Body of pancreas (tissue), 4 donors: ENCODE measurements at places on chromosomes 4 and X.

DNA sequence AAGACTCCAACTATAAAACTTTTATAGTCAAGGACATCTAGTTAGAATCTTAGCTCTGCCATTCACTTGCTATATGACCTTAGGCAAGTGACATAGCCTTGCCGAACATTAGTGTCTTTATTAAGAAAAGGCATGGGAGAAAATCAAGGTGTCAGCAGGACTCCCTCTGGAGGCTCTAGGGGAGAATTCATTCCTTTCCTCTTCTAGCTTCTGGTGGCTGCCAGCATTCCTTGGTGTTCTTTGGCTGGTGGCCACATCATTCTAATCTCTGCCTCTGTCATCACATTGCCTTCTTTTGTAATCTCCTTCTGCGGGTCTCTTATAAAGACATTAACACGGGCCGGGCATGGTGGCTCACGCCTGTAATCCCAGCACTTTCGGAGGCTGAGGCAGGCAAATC, 99.8 kb downstream of the PPP1R2C start:
- peak; percentile 30 for DNase-seq

- DNase-seq, result no peak
Observed at GRCh38 chr4:122259849-122260248, 107.7 kb downstream of the BLTP1 start.

- DNase-seq, result no peak
Observed at GRCh38 chrX:148956352-148956751, 455.9 kb downstream of the AFF2 start.

DNA sequence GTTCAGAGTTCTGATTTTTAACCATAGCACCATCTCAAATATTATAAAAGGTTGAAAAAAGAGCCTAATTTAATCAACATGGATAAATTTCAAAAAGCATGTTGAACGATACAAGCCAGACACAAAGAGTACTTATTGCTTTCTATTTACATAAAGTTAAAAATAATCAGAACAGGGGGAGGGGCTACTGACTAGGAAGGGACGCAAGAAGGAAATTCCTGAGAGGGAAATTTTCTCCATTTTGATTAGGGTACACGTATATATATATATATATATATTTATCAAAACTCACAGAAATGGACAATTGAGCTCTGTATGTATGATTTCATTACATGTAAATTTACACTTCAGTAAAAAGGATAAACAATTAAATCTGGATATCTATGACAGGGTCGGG, 482 bp upstream of the MBTPS2 start:
- no peak for DNase-seq

DNA sequence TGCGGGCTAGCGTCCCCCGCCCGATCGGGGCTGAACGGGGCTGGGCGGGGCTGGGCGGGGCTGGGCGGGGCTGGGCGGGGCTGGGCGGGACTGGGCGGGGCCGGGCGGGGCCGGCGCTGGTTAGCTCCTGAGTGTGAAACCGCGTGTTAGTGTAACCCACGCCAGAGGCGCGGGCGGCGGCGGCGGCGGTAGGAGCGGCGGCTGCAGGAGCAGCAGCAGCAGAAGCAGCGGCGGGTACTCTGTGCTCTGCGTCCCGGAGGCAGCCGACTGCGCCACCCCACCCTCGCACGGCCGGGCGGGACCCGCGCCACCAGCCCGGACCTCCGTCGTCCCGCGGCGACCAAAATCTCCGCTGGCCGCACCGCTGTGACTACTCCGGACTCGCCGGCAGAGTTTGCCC, 128.1 kb downstream of the LAS1L start:
- no peak for DNase-seq

DNA sequence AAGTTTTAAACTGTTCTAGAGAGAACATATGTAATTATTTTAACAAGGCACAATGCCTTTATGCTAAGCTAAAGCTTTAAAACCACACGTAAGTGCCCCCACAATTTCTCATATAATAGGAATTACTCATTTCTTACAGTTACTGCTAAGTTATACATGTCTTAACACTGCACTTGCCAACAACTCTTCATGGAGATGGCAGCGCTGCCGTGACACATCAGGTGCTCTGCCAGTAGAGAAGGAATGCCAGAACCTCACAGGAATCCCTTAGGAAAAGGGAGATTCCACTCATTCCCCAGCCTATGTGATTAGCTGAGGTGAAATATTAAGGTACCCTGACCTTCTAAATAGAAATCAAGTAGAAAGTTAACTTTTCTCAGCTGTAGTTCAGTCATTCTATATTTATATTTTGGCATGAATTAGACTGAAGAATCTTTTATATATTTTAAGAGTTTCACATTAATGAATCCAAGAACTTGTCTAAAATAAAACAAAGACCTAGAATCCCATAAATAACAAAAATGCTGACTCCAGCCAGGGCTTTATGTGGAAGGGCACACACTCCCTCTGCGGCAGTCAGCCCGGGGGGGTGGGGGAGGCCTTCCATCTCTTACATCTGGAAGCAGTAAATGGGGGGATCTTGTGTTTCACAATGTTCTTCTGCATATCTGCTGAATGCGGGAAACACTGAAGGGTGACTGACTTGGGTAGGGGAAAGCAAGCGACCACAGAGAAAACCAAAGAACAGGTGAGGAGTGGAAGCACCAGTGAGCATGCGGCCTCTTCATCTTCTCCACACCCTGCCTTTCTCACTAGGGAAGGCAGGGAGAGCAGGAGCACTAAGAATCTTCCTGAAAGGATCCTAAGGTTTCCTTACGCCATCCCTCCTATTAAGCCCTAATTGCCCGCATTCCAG, 23.7 kb downstream of the ACSL1 start:
- no peak for DNase-seq

- no peak for DNase-seq
Observed at GRCh38 chrX:22313766-22314165, 41.1 kb downstream of the CBLL2 start.

DNA sequence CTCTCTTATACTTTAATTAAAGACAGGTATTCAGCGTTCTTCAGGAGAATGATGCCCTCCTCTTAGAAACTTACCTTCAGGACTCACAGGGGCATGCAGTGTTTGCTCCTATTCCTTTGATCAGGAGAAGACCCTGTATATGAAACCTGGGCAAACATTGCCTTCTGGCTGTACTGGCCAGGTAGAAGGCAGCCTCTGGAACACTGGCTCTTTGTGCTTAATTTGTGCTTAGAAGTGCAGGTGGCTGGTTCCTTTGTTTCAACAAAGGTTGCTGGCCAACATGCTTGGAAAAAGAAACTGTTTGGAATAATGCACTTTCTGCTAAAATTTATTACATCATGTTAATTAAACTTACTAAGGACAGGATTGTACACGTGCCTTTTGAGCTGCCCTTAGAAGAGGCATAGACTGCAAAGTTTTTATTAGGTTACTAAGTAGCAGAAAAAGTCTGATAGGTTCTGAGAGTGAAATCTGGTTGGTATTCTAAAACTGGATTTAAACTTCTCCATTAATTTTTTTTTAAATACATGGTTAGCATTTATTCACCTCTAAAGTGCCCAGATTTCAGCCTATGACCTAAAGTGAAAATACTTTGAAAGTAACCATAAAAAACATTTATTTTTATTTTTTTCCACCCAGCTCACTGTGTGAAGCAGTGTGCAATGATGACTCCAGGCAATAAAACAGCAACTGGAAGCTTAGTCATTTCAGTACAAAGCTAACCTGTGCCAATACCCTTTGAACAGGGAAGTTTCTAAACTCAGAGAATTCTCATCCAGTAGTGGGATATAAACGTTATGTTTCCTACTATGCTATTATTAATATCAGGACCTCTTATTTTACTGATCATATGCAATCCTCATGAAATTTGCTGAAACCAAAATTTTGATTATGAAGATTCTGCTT, 11.3 kb downstream of the RASSF6 start:
- DNase-seq, result no peak

DNA sequence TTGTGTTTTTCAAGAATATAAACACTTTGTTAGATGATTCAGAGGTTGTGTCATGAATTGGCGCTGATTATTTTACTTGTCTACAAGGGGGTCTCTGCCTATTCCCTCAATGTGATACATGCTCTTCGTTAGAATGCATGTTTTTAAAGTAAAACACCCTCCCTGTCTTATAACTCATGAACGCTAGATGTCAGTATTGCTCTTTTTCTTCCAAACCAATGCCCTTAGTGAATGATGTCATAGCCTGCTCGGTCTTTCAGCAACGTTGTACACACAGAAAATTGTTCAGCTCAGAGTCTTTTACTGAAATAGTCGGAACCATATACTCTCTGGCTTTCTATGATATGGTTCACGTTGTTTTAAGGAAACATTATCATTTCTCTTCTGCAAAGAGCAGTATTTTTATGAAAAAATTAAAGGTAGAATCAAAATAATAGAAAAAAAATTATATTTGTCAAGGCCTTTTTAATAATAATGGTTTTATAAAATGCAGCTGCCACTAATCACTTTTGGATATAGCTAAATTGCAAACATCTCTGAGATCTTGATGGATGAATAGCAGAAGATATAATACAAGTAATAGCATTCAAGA, 292.9 kb downstream of the TLL1 start:
- DNase-seq, result peak; percentile 40

- no peak for DNase-seq
Observed at GRCh38 chr4:149831656-149832208, 16.1 kb upstream of the IQCM start.

DNA sequence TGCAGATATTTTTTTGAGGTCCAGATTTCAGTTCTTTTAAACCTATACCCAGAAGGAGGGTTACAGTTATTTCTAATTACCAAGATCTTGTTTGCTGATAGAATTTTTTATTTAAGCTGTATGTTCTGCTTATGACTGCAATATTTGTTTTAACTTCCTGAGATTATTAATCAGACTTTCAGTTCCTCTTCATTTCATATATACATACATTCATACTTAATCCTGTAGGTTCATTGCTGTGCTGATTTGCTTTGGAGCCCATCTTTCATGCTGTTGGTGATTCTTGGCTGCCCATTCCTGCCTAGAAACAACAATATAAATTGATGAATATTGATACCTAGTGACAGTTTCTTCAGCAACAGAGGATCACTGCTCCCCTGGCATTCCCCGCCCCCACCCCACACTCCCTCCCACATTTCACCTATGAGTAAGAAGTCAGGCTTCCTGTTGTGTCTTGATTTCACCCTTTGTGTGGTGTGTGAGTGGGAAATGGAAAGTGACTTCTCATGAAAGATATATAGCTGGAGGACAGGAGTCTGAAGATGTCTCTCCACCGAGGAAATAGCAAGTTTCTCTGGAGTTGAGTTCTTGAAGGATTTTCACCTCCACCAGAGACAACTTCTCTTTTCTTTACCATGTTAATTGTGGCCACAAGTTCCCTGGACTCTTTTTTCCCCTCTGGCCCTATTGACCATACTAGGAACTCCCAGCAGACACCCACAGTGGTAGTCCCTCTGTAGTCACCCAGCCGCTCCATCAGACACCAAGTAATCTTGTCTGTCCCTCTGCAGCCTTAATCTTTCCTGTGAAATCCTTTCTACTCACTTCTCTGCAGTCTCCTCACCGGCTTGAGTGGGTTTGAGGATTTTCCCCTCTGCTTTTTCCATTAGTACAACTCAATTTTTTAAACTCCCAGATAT, 118.4 kb downstream of the ASB9 start:
- DNase-seq, result no peak

- no peak for DNase-seq
Observed at GRCh38 chr4:119748853-119749252, 120.2 kb upstream of the PDE5A start.

DNA sequence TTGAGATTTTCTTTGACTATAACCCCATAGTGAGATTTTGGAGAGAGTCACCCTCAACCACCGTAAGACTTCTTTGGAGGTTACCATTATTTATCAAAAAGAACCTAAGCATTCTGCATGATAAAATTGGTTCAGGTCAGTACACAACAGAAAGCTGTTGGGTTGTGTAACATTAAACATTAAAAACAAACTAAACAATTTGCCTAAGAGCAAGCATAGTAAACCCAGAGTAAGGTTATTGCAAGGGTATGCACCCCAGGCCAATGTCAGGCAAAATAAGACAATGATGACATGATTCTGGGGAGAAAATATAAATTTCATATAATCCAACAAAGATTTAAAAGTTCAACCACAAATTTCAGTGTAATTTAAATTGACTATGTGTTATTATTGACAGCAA, 472.4 kb downstream of the SH2D1A start:
- no peak for DNase-seq

DNA sequence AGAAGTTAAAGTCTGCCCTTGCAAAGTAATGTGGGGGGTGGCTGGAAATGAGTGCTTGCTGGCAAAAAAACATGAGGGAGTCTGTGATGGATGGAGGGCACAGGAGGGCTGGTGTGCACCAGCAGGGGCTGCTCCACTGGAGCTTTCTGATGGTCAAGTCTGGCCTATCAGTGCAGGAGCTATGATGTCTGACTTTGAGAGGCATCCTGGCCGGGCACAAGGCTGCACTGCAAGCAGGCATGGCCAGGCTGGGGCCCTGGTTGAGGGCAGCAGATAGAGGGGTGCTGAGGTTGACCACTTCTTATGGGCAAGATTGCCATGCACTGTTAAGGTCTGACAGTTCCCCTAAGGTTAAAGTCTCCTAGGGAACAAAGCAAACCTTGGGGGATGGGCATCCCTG, 1140.2 kb downstream of the FAM133A start:
- DNase-seq, result no peak

DNA sequence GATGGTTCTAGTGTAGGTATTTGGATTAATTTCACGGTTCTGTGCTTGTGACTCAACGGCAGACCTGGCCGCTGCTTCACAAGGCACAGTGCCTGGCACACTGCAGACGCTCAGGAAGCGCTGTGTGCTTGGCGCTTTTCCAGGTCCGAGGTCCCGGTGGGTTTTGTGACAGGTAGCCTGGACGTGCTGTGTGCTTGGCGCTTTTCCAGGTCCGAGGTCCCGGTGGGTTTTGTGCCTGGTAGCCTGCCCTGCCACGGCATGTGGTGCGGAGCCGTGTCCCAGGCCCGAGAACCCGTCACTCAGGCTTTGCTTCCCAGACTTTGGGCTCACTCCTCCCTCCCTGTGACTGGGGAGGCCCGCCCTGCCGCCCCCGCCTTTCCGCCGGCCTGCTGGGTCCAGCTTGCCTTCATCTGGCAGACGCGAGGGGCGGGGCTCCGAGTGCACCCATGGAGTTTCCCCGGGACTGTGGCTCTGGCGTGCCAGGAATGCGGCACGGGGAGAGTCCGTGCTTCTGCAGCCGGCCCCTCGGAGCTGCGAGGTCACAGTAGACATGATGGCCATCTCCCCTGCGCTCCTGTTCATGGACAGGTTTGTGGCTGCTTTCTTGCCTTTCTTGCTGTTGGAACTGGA, 44.2 kb downstream of the TBC1D14 start:
- DNase-seq, result peak; percentile 58

GRCh38 chr4:136909626-136910025, 622.7 kb downstream of the PCDH18 start:
- no peak for DNase-seq

GRCh38 chr4:88765729-88766128, 68.1 kb upstream of the NAP1L5 start:
- DNase-seq, result no peak

- peak; percentile 19 for DNase-seq
Observed at GRCh38 chr4:149031399-149031798, 589.2 kb upstream of the NR3C2 start.

GRCh38 chr4:2783790-2784189, 9.1 kb upstream of the SH3BP2 start:
- DNase-seq, result no peak

GRCh38 chrX:123590842-123591486, 141.9 kb downstream of the THOC2 start:
- DNase-seq, result no peak
